ENCODE measurements at places on chromosomes 7 and 10.

DNA sequence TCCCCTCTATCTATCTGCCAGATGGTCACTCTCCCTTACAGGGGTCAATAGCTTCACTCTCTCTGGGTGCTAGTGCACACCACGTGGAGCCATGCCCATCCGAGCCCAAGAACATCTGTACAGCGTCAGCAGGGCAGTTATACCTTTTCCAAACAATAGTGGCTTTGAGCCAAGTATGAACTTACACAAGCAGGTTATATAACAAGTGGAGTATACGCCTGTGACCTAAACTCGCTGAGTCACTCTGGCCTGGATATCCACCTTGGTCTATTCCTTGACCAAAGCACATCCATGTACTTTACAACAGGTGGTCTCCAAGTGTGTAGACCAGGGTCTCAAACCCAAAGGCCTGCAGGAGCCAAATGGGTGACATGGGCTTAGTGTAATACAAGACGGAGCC is 20.3 kb downstream of the PLAC9 start:
- no peak for DNase-seq

DNA sequence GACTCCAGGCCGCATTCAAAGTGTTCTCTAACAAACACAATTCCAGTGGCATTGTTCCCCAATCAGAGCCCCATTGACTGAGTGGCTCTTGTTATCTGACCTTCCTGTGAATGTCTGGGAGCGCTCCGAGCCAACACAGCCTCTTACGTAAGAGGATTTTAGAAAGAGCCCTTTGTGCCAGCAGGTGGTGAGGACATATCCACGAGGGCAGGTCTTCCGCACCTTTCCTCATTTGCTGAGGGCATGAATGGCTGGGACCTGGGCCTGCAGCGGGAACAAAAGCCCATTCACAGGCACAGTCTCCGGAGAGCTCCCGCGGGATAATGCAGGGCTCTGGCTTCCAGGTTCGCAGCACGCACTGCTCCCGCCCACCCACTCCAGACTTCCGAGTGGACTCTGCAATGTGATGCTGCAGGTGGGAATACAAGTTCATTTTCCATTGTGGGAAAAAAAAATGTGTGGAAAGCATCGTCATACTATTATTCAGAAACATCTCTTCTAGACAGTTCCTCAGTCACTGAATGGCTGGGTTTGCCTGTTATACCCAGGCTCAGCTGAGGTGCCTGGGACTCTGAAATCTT is 295.0 kb upstream of the IGFBP3 start:
- DNase-seq, result no peak

DNA sequence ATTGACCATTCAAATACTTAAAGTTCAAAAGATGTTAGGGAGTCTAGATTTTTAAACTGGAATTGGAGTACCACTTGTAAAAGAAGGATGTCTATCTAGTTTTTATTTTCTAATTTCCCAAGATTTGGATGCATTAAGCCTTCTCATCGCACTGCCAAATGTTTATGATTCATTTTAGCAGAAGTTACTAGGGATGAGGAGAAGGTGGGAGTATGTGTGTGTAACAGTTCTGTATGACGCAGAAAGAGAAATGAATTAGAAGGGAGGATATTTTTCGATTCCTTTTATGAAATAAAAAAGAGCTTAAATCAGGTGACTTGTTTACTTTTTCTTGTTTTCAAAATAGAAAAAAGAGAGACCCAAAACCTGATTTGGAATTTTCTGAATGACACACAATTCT is 6.8 kb upstream of the SLK start:
- DNase-seq, result no peak

DNA sequence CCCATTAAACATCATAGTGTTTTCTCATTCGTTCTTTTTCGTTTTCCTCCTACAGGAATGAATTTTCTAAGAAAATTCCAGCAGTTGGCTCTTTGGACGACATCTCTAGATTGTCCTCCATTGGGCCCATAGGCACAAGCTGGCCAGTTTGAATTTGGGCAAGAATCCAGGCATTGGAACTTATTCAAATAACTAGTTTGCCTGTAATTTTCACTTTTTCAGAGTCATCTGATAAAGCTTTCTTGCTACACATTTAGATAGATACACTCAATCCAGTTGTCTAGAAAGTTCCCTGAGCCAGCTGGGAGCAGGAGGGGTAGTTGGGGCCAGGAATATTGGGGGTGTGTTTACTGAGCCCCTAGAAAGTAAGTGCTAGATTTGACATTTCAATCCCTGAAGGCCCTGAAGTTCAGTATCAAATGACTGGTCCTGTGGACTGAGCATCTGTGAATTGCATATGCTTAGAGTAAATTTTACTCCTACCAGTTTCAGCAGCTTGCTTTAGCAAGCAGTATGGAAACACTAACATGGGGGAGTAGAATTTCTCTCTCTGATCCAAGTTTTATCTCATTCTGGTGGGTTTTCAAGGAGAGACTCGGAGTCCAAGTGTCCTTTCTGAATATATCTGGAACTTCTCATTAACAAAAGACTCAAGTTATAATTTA is 5.2 kb downstream of the EGFR start:
- no peak for DNase-seq

GRCh38 chr7:39565538-39565937 is 666 bp upstream of the YAE1 start:
- no peak for DNase-seq

- no peak for DNase-seq
Measured at GRCh38 chr7:12888717-12889116, 201.3 kb downstream of the ARL4A start.

GRCh38 chr10:79235765-79236432 is 111.4 kb upstream of the PPIF start:
- DNase-seq, result no peak

DNA sequence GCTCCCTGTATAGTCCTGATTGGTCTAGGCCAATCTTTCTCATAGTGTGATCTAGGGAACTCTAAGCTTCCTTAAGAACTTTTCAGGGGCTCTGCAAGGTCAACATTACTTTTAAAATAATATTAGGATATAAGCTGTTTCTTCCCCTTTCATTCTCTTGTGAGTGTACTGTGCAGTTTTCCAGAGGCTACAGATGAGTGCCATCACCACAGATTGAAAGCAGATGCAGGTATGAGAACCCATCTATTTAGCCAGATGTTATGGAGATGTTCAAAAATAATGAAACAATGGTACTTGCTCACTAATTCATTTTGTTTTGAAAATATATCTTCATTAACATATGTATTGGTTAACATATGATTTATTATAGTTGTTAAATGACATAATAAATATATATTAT is 169.2 kb upstream of the SEMA3A start:
- no peak for DNase-seq

GRCh38 chr7:45578467-45578866 is 4.3 kb downstream of the ADCY1 start:
- no peak for DNase-seq

- DNase-seq, result peak; percentile 67
Measured at GRCh38 chr10:17025444-17026295, 103.9 kb downstream of the CUBN start.

- no peak for DNase-seq
Measured at GRCh38 chr7:18241543-18242231, 214.0 kb upstream of the PRPS1L1 start.

- DNase-seq, result no peak
Measured at GRCh38 chr10:96478355-96478754, 35.4 kb downstream of the TLL2 start.

- DNase-seq, result no peak
Measured at GRCh38 chr10:94420516-94420915, 18.2 kb downstream of the TBC1D12 start.

Measured in stimulated activated CD4-positive, alpha-beta T cell treated with anti-CD3 and anti-CD28 coated beads, Interleukin-2, amount 100 ng/mL, for 48 hours (primary cell).